ENCODE measurements at places on chromosomes 2 and 18.
A peak's percentile ranks its signal among the peaks of the same experiment; 100 is the strongest.

GRCh38 chr18:31057051-31057450 is 14.5 kb upstream of the DSC3 start:
- DNase-seq = no peak

GRCh38 chr2:197708331-197708730 is 3.2 kb downstream of the MARS2 start:
- no peak for DNase-seq

- DNase-seq = no peak
Observed at GRCh38 chr2:202911203-202911511, 316 bp downstream of the WDR12 start.

- DNase-seq = no peak
Observed at GRCh38 chr2:45191976-45192375, 182.7 kb upstream of the SIX2 start.

- DNase-seq = peak; percentile 5
Observed at GRCh38 chr18:76098674-76099411, 396.2 kb downstream of the ZNF516 start.

GRCh38 chr2:102601730-102602129 is 17.6 kb upstream of the SLC9A2 start:
- DNase-seq = no peak

GRCh38 chr2:160214461-160215445 is 14.7 kb upstream of the ITGB6 start:
- DNase-seq = no peak

GRCh38 chr18:23992089-23992940 is 22.2 kb upstream of the TTC39C start:
- peak; percentile 56 for DNase-seq

GRCh38 chr18:58055890-58056558 is 12.0 kb downstream of the NEDD4L start:
- no peak for DNase-seq

- no peak for DNase-seq
Observed at GRCh38 chr2:104786821-104787220, 67.1 kb upstream of the POU3F3 start.

DNA sequence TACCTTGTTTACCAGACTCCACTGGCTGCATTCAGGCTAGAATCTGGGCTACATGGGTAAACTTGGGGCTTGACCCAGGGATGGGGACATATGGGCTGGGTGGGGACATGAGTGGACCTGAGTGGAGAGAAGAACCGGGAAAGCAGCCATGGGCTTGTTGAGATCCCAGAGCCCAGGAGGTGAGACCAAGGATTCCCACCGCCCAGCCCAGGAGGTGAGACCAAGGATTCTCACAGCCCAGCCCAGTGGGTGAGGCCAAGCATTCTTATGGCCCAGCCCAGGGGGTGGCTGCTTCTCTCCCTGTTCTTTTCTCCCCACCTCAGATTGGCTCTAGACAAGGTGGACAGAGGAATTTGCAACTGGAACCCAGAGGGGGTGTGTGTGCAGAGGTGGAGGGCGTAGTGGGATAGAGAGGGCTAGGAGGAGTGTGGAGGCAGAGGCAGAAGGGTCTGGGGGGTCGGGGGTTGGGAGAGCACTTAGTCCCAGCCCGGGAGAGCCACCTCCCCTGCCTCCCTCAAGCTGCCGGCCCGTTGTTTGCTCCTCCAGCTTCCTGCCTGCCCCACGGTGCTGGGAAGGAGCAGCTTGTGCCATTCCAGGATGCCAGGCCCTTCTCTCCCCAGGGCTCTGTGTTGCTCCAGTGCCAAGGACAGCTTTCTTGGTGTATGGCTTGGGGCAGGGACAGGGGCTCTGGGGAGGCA is 25.6 kb downstream of the GLI2 start:
- no peak for DNase-seq

GRCh38 chr2:211944572-211944971 is 594.0 kb downstream of the ERBB4 start:
- DNase-seq = no peak

DNA sequence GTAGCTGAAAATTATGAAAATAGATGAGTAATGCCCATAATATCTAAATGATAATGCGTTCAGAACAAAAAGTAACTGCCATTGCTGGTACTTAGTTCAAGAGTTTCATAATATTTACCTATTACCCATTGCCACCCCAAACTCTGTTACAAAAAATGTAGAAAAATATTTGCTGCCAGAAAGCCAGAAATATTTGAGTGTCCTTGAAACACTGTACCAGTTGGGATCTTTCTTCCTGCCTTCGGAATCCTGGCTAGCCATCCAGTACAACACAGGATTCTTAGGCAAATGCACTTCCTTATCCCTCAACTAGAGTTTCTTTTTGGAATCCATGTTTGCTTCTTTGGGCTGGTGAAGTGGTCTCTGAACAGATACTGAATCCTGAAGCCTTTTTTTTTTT is 207.1 kb downstream of the MCFD2 start:
- DNase-seq = no peak

DNA sequence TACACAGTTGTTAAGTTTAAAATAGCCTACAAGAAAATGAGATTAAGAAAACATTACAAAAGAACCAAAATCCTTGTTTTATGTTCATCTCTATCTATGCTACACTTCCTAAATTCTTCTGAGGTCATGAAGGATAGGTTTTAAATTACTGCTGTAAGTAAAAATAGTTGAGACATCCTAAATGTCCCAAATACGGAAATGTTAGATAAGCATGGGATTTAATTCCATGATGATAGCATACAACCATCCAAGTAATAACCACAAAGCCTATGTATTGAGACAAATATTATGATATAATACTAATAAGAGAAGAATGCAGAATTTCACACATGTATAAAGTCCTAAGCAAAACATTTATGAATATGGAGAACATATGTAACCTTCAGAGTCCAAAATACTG is 34.1 kb downstream of the PIEZO2 start:
- DNase-seq = no peak

- DNase-seq = no peak
Observed at GRCh38 chr2:64201151-64201550, 56.9 kb upstream of the PELI1 start.

DNA sequence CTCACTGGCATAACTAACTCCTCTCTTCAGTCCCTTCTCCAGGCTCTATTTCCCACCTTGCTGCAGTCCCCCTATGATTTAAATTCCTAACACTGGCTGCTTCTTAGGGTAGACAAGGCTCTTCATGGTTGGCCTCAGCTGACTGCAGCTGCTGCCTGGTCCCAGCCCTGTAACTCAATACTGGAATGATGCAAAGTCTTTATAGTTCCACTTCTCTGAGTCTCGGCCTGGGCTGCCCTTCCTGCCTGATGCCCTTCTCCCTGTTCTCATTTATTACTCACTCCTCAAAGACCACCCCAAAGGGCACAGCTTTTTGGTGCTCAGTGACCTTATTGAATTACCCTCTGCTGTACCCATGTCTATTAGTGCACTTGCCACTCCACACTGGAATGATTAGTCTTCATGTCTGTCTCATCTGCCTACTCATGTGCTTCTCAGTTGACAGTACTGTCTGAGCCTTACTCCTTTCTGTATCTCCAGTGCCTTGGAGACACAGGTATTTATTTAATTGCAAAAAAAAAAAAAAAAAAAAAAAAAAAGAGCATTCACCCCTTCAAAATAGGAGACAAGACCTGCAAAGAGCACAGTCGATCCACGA is 199.4 kb upstream of the REV1 start:
- DNase-seq = no peak

DNA sequence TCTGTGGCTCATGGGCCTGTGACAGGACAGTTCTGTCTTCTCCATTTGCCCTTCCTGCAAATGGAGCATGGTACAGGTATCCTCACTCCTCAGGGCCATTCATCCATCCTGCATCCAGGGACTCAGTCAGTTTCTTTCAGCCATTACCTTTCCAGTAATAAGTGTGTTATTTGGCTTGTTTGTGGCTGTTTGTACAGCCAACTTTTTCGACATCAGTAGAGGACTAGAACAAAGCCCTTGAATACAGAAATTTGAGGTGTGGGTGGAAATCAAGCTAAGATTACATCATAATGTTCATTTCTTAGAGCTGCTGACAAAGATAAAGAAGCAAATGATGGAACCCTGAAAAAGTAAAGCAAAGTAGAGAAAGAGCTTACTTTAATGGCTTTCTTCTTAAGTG is 290.4 kb downstream of the PTPRM start:
- DNase-seq = no peak

DNA sequence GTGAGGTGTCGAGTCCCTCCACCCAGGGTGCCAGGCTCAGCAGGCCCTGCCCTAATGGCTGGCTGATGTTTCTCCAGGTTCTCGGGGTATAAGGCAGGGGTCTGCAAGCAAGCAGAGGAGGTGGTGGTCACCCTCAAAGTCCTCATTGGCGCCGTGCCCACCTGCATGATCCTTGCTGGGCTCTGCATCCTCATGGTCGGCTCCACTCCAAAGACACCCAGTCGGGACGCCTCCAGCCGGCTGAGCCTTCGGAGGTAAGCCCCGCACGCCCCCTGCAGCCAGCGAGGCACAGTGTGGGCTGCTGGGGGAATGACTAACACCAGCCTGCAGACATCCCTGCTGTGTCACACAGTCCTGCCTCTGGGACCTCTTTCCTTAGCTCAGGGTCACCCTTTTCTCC is 14.1 kb downstream of the MFSD2B start:
- no peak for DNase-seq

DNA sequence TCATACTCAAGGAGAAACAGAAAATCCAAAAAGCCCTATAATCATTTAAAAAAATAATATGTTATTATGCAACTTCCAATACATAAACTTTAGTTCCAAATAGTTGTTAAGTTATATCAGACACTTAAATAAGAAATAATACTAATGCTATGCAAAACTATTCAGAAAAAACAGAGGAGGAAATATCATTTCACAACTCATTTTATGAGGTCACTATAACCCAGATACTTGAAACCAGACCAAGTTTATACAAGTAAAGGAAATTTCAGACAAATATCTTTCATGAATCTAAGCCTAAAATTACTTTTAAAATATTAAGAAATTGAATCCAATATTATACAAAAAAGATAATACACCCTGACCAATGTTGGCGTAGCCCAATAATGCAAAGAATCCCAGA is 260.8 kb downstream of the CD226 start:
- no peak for DNase-seq

GRCh38 chr2:132779206-132779721 is 109.3 kb upstream of the LYPD1 start:
- DNase-seq = no peak

GRCh38 chr18:11760498-11761167 is 71.6 kb downstream of the GNAL start:
- no peak for DNase-seq

- DNase-seq = no peak
Observed at GRCh38 chr18:60331890-60332289, 40.7 kb downstream of the MC4R start.

GRCh38 chr2:46787364-46787763 is 128.2 kb downstream of the MCFD2 start:
- DNase-seq = no peak

GRCh38 chr2:20421336-20421987 is 25.4 kb upstream of the RHOB start:
- peak; percentile 80 for DNase-seq

DNA sequence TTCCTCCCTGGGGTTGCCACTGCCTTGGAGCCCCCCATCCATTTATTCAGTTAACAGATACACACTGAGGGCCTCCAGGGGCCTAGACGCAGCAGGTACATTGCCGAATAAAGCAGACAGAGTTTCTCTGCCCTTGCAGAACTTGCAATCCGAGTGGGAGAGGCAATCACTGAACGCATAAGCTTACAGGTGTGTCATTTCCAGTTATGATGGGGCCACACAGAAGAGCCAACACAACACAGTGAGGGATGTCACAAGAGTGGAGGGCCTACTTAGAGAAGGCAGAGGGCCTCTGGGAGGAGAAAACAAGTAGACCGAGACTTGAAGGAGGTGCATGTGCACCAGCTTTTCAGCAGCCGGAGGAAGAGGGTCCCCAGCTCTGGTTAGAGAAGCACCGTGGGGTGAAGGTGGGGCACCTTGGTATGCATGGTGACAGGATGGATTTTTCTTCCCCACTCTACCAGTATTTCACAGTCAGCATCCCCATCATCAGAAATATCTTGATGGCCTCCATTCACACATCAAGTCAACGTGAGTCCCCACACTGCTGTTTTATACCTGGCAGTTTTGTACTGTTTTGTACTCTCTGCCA is 150.9 kb downstream of the SMAD7 start:
- DNase-seq = peak; percentile 10

DNA sequence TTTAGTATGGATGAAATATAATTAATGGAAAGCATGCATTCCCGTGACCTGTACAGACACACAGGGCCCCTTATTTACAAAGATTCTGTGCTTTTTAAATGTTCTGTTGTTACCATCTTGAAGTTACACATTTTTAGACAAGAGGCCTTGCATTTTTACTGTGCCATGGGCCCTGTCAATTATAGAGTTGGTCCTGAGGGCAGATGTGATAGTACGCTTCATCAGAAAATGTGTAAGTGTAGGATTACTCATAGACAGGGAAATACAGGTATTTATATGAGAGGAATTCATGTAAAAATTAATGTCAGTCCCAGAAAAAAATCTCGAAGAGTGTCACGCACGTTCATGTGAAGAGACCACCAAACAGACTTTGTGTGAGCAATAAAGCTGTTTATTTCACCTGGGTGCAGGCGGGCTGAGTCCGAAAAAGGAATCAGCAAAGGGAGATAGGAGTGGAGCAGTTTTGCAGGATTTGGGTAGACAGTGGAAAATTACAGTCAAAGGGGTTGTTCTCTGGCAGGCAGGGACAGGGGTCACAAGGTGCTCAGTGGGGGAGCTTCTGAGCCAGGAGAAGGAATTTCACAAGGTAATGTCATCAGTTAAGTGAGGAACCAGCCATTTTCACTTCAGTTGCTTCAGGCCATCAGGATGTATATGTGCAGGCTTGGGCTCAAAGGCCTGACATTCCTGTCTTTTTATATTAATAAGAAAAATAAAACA is 12.2 kb upstream of the ALPK2 start:
- no peak for DNase-seq

DNA sequence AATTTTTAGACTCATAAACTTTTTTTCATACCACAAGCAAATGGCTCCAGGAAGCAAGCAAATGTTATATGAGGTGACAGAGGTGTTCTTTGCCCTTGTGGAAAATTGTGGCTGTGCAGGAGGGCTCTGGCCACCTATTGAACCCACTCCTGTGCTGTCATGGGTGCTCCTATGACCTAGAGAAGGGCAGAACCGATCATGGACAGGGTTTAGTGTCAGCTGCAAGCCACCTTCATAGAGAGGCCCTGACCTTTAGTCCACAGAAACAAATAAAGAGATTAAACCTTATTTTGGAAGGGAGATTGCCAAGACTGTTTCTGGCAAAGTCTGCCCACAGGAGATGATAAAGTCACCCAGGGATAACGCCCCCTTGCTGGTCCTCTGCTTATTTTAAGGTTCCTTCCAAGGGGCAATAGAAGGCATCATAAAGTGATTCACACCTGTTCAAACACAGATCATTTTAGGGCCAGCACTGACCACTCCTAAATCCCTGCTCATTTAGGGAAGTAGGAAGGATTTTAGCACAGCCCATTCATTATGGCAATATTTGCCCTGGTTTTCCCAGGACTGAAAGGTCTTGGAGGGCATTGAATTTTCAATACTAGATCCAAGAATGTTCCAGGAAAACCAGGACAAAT is 26.1 kb upstream of the STAT4 start:
- no peak for DNase-seq

DNA sequence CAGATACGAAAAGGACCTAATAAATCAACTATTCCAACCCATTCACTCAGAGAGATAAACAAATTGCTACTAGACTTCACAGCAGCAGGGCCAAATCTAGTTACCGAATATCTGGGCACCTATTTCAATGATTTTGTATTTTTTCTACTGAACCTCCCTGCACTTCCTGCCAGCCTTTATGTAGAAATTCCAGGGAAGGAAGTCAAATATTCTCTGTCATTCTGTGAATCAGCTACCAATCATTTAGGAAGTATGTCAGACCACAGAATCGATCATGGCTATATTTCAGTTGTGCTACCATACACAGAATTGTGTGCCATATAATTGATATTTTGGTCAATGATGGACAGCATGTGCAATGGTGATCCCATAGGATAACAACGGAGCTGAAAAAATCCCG is 109.6 kb upstream of the SPOPL start:
- no peak for DNase-seq

Measured in body of pancreas (tissue), 4 donors.